CD4-positive, alpha-beta T cell treated with Interleukin-10 for 1 hour (primary cell): ENCODE measurements at places on chromosomes 4 and X.
A peak's percentile ranks its signal among the peaks of the same experiment; 100 is the strongest.

GRCh38 chrX:19899217-19899788 is 11.9 kb upstream of the SH3KBP1 start:
- DNase-seq: no peak

- peak; percentile 85 for DNase-seq
These were observed 124.2 kb downstream of the NFKB1 start for GRCh38 chr4:102625232-102625930.

DNA sequence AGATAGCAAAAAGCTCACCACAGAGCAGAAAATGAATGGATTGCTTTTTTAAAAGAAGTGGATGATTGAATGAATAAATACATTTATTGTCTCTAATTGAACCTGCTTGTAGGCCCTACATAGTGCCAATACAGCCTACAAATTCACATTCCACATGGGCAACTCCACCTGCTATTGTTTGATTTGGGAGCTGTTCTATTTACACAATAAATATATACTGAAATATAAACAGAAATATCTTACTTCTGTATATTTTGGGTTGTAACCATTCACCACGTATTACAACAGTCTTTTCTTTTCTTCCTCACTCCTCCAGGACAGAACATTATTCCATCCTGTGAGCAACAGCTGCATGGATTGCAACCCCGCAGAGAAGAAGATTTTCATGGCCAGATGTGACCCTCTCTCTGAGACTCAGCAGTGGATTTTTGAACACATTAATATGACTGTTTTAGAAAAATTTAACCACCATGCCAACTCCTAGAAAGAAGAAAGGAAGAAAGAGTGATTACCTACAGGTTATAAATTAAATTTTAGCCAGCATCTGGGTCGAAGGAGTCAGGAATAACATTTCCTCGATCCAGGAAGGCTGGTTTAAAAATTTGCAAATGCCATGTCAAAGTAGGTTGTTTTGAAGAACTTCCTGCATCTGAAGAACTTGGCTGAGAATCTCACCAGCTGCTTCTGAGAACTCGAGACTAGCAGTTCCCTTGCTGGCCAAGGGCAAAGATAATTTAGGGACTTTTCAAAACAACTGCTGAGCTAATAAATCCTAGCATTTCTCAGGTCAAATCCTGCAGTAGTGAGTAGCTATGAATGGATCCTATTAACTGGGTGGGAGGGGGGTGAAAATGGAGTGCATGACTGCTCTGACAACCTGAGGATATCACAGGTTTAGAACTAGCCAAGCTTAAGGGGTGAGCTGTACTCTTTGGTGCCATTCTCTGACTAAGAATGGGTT is 128.7 kb upstream of the GALNT7 start:
- DNase-seq: no peak

DNA sequence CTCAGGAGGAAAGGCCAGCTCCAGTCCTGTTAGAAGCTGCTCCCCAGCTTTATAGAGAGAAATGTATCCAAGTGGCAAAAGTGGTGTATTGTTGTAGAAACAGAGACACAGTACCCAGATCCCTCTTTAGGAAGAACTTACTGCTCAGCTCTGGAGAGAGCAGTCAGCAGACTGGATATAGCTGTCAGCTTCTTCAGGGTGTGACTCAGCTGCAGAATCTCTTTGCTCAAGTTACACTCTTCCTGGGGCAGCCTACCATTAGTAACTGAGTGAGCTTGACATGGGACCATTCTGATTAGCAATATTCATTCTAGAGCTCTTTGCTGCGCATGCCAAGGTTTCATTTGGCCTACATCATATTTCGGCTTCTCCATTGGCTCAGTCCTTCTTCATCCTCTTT is 40.5 kb downstream of the ATP1B4 start:
- DNase-seq: no peak

DNA sequence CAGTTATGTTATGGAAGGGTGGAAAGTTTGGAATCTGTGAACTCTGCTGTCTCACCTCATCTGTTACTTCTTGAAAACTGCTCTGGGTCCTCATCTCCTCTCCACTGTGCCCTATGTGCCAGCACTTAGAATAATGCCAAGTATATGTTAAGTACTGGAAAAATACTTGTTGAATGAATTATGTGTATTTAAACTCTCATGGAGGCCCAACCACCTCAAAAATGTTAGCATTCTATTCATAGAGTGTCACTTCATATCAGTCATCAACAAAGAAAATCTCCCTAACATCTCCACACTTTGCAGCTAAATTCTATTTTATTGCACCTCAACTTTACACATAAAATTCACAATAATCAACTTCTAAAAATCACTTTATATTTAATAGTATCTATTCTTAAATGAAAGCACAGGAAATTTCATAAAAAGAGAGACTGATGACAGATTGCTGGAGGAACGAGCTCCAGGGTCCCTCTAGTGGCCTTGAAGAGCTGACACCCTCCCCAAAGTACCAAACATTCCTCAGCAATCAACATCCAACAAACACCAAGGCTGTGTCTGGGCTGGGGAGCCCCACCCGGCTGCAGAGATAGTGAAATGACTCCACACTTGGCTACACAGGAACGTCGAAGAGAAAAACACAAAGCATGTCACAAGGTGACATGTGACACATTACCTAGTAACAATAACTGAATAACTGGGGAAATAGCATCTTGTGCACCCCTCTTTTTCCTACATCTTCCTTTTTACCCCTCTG is 45.8 kb downstream of the SLC39A8 start:
- DNase-seq: peak; percentile 27

DNA sequence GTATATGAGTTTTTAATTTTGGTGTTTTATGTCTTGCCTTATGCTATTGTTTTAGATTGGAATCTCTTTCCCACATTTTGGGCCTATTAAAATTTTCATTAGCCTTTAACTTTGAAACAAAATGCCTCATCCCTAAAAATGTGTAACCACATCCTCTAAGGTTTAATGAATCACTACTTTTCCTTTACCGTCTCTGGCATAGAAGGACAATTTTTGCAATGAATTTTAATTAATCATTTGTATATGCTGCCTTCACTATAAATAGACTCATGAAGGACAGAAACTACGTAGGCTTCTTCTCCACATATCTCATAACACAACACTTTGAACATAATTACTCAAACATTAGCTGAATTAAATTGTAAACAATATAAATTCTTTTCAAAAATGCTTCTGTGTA is 421.5 kb downstream of the NLGN4X start:
- no peak for DNase-seq

DNA sequence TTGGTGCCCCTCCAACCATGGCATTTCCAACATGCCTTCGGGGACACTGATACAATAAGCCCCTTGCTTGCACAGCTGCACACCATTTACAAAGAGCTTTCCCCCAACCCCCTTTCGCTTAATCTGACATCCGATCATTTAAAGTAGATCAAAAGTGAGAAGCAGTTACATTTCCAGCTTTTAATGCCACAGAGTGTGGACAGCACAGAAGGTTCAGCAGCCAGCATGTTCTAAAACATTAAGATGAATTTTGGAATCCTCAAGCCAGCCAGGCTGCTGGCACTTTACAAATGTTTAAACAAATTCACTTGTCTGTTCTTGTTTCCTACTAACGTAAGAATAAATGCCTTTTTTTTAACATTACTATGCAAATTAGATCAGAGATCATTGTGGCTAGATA is 284.4 kb upstream of the LDB2 start:
- DNase-seq: no peak

- no peak for DNase-seq
These were observed 201.5 kb downstream of the TBX22 start for GRCh38 chrX:80216086-80216485.

DNA sequence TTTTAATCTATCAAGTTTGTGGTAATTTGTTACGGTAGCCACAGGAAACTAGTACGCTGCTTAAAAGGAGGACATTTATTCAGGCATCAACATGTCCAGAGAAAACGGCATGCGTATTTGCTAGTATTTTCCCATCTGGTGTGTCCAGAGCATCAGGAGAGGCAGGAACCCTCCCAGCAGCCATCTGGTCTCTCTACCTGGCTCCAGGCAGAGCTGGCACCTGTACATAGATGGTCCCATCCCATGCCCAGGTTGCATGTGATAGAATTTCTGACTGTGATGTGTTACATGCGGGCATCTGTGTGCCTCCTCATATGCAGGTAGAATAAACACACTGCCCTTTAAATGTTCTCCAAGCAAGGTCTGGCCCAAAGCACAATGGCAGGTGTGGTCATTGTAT is 57.9 kb upstream of the PAGE1 start:
- no peak for DNase-seq

DNA sequence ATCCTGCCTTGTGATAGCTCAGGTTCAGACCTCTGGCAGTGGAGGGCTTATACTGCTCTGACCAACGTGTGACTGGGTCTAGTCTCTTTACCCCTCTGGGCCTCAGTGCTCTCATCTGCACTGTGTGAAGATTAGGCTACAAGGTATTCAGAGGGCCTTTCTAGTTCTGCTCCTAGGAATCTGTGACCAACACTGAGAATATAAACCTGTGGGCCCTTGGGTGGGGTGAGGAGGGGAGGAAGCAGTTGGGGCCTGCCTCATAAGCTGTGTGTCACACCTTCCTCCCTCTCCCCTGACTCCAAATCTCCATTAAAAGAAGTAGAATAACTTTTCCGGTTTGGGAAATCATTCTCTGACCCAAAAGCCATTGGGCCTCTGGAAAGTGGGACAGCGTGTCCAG is 66.3 kb upstream of the MSN start:
- DNase-seq: no peak

DNA sequence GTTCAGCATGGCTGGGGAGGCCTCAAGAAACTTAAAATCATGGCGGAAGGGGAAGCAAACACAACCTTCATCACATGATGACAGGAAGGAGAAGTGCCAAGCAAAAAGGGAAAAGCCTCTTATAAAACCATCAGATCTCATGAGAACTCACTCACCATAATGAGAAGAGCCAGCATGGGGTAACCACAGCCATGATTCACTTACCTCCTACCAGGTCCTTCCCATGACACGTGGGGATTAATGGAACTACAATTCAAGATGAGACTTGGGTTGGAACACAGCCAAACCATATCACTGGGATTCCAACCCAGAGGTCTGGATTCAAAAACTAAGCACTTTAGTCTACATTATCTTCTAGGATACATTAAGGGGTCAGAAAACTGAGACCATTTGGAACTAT is 609.6 kb upstream of the SPANXN1 start:
- DNase-seq: no peak

- no peak for DNase-seq
These were observed 59.1 kb downstream of the EDNRA start for GRCh38 chr4:147539959-147540358.

GRCh38 chrX:12223650-12224049 is 85.4 kb downstream of the FRMPD4 start:
- DNase-seq: no peak

DNA sequence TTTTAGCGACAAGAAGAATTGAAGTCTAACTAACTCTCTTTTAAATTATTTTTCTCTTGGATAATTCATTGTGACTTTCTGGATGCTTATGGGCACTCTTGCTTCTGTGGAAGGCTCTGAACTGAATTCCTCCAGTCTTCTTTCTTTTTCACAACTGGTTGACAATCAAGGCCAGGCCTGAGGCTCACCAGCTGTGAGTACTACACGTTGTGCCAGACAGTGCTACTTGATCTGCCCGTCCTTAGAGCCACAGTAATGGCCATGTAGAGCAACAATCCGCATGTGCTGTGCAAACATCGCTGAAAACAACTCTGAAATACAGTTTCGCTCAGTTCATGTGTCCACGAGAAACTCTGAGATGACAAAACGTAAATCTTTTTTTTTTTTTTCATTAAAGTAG is 1336.3 kb upstream of the AGA start:
- no peak for DNase-seq

GRCh38 chr4:166065324-166065723 is 192.3 kb downstream of the TLL1 start:
- no peak for DNase-seq

DNA sequence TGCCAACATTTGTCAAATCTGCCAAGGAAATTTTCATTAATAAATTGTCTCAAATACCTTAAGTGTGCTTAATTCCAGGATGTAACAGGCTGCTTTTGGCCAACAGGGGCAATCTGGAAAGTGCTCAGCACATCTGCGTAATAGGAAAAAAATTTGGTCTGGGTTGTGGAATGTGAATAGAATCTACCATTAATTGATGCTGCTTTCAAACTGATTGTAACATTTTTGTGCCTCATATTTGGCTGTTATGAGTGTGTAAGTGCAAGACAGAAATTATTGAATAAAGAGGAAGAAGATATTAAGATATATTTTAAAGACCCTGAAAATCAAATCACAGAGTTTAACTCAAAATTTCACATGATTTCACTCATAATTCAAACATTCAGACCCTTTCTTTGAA is 41.1 kb downstream of the REELD1 start:
- no peak for DNase-seq

DNA sequence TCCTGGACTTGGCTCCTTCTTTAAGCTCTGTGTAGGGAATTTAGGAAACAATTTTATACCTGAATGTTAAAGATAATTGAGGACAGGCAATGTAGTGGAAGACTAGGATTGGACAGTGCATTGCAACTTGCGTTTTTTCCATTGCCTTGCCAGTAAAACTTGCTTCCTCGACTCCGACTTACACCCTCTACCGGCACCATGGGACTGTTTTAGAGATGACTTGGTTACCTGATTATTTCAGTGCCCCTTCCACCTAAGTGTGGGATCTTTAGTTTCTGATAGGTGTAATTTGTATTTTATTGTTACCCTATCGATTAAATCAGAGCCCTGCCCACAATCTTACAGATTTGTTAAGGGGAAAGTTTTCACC is 1.2 kb downstream of the PRPS1 start:
- peak; percentile 20 for DNase-seq

- no peak for DNase-seq
These were observed 201.3 kb upstream of the CPEB2 start for GRCh38 chr4:14800977-14801376.

GRCh38 chr4:152680988-152681603 is 1.3 kb upstream of the TMEM154 start:
- no peak for DNase-seq
